ENCODE measurements at places on chromosomes 7 and 10.

DNA sequence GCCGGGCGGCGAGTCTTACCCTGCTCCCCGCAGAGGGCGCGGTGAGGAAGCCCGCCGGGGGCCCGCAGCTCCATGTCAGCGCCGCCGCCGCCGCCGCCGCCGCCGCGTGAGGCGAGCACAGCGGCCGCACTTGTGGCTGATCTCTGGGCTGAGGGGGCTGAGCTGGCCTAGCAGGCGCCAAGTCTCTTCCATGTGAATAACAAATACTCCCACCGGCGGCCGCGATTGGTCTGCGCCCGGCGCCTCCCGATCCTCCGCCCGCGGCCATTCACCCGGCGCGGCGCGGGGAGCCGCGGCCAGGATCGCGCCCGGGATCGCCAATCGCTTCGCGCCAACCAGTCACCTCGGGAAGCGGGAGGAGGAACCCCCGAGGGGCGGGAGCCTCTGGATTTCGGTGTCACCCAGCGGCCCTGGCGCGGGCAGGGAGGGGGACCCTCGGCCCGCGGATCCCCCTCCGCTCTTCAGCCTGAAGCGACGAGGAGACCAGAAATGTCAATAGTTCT is at the start of gene GRM8:
Gene GRM8, minus strand, starts transcription at position 164 of the 503 bp plus-strand sequence.
- DNase-seq, result peak; percentile 78

DNA sequence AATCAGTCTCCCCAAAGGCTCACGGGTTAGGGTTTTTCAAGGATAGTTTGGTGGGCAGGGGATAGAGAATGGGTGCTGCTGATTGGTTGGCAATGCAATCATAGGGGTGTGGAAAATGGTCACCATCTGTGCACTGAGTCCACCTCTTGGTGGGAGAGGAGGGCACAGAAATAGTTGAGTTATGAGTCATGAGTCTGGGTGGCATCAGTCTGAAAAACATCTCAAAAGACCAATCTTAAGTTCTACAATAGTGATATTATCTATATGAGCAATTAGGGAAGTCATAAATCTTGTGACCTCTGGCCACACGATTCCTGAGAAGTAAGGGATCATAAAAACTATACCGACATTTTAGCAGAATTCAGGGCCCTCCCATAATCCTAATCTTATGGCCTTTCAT is 62.7 kb downstream of the LGI1 start:
- no peak for DNase-seq

- DNase-seq, result no peak
Observed at GRCh38 chr10:132468216-132468615, 69.4 kb upstream of the INPP5A start.

DNA sequence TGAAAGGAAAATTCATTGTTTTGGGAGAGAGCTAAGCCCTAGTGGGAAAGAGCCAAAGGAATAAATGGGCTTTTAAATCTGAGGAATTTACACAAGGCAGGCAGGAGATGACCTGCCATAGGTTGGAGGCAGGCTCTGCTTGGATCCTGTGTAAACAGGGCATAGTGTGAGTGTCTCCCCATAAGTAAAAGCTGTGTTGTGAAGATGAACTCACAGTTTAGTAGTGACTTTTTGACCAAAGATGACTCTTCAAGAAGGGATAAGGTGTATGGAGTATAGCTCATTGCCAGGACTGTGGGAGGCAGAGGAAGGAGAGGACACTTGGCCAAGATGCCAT is 63.2 kb downstream of the KAT6B start:
- no peak for DNase-seq

- DNase-seq, result no peak
Observed at GRCh38 chr10:67519434-67519833, 176.6 kb downstream of the CTNNA3 start.

DNA sequence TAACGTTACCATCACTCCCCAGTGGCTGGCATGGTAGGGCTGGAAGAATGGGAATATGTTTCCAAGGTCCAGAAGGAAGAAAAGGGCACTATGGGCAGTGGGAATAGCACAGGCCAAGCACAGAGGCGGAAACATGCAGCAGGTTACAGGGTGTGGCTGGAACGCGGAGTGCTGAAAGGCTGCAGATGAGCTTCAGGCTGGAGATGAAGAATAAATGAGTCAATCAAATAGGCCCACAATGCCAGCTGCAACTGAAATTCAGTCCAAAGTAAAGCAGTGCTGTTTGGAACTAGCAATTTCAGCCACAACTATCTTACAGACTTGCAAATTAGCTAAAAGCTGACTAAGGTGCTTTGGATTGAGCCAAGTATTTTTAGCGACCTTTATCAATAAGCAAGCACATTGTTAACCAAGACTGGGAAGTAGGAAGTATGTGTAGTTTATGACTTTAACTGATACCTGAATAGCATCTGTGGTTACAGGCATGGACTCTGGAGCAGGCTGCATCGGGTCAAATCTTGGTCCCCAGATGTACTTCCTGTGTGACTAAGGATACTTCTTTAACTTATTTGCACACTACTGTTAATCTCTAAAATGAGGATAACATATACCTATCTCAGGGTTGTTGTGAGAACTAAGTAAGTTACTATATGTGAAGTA is 77.5 kb upstream of the CTTNBP2 start:
- no peak for DNase-seq

GRCh38 chr10:62726142-62726541 is 78.4 kb upstream of the ADO start:
- no peak for DNase-seq

DNA sequence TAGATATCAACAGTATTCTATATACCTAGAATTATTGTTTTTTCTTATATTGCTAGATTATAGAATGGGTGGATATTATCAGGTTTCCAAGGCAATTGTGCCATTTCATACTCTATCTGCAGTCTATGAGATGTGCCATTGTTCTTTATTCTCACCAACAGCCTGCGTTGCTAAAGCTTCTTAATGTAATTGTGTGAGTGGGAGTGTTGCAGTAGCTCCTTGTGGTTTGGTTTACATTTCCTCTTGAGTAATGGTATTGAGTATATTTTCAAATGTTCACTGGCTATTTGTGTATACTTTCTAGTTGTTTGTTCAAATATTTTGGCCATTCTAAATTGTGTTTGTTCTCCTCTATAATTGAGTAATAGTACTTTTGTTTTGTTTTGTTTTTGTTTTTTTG is 199.2 kb downstream of the TFEC start:
- no peak for DNase-seq

- DNase-seq, result no peak
Observed at GRCh38 chr10:61752111-61753011, 89.6 kb downstream of the CABCOCO1 start.

GRCh38 chr7:47512481-47513176 is 69.3 kb downstream of the TNS3 start:
- no peak for DNase-seq

DNA sequence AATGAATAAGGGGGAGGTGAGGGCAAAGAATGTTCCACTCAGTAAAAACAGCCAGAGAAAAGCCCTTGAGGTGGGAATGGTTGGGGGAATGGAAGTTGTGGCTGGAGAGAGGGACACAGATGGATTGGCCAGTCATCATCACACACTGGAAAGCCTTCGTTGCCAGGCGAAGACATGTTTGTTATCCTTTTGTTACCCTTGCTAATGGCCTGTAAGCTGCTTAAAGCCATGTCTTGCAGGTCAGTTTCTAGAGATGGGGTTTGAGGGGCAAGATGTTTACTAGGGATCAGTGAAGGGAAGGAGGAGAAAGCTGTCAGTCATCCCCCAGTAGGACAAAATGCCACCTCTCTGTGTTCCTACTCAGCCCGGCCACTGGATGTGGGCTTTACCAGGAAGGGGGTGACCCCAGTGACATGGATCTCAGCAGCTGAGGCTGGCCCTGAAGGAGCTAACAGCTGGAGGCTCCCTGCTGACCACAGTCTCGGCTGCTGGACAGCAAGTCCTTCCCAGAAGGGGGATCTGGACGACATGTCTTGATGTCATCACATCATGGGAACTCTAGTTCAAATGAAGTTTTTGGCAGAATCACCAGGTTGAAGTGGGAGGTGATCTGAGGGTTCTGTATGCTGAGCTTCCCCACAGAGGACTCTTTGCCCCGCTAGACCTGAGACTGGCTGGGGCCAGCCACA is 66.2 kb downstream of the TBXAS1 start:
- DNase-seq, result no peak

DNA sequence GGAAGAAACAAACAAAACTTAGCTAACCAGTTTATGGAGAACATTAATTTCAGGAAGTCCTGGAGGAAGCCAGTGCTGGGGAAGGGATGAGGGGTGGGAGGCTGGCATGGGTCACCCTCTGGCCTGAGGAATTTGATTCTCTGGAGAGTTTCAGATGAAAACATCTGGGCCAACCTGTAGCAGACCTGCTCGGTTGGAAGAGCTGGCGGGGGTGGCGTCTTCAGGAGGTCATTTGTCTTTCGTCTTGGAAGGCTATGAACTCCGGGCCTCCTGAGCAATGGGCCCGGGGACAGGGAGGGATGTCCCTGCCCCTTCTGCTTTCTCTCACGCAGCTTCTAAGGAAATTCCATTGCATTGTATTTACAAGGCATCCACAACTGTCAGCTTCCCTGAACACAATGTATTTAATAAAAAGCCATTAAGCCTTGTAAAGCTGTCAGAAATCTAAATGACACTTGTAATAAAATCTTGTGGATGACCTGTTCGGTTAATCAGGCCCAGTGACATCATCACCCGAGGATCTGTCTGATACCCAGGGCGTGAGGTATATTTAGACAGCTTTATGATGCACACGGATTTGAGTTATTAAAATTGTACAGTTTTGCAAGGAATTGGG is 250.5 kb downstream of the RAB11FIP2 start:
- DNase-seq, result no peak

- DNase-seq, result peak; percentile 87
Observed at GRCh38 chr7:147089051-147089461, 972.5 kb downstream of the CNTNAP2 start.

- no peak for DNase-seq
Observed at GRCh38 chr10:10891124-10892082, 126.3 kb upstream of the CELF2 start.

DNA sequence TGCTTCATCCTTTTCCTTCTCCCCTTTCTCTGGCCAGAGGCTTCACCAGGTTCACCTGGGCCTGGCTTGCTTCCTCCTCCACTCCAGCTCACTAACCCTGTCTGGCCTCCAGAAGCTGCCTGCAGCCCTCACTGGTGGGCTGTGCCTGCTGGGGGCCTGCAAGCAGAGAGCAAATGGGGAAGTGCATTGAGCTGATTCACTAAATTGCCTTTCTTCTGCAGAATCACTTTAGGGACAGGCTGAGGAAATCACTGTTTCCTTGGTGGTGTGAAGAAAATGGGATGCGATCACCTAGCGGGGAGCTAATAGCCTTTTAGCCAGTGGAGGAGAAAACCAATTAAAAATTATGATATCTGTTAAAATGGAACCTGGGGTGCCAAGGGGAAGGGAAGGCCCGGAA is 3.0 kb downstream of the RET start:
- no peak for DNase-seq

- DNase-seq, result no peak
Observed at GRCh38 chr10:4301291-4302045, 516.5 kb upstream of the KLF6 start.

DNA sequence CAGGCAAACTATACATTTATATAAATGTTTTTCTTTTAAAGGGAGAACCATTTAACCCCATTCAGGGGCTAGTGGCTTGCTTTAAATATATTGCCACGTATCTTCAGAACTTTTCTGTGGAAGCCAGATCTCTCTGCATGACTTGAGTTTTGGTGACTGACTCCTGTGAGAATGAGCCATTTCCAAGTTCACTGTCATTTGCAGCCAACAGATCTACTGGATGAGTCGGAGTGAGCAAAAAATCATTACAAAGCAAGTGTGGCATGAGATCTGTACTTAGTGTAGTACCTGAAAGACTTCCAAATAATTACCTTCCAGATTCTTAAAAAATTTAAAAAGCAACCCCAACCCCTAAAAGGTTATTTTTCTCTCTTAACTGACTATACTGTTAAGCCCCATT is 45.6 kb downstream of the PDSS1 start:
- DNase-seq, result no peak

GRCh38 chr10:65571011-65571570 is 1354.7 kb upstream of the LRRTM3 start:
- no peak for DNase-seq

DNA sequence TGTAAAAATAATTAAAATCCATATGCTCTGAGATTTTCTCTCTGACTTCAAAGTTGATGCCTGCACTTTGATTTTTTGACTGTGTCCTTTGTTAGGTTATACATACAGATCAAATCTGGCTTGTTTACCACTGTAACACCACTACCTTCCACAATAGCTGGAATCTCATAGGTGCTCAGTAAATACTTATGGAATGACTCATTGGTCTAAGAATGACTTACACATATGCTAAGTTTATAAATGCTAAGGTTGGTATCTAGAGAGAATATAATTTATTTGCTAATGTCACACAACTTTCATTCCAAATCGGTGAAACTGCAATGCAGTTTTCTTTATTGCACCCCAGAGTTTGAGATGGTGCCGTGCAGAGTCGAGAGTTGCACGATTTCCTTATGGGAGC is 578.5 kb downstream of the SH2D4B start:
- DNase-seq, result no peak

DNA sequence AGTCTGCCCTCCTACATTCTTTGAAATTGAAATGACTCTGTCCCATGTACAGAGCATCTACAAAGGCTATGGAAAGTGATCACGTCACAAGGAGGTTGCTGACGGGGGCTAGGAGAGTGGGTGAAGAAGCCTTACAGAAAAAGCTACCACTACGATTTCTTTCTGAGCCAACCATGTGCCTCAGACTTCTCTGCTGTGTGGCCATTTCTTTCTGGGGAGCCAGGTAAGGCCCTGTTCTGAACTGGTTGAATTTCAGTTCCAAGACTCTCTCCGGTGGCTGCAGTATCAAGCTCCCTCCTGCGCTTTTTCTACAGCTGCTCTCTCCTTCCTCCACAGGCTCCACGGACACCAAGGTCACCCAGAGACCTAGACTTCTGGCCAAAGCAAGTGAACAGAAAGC is 112.5 kb upstream of the PRSS1 start:
- DNase-seq, result no peak

DNA sequence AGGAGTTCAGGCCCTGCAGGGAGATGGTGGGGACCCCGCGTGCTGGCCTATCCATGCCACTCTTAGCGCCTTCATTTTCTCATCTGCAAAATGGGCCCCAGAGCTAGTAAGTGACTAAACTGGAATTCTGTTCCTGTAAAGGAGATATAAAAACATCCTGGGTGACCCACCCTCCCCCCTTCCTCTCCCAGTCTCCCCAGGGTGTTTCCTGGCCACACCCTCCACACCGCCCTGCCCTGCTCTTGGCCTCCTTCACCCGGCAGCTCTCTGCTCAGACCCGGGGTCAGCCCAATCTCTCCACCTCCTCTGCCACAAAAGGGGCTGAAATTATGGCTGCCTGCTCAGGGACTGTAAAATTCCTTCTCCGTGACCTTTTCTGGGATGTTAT is 70.7 kb downstream of the C10orf105 start:
- no peak for DNase-seq
